ENCODE measurements at places on chromosomes 7 and 10.

GRCh38 chr7:11557627-11558026, 274.4 kb downstream of the THSD7A start:
- DNase-seq = no peak

DNA sequence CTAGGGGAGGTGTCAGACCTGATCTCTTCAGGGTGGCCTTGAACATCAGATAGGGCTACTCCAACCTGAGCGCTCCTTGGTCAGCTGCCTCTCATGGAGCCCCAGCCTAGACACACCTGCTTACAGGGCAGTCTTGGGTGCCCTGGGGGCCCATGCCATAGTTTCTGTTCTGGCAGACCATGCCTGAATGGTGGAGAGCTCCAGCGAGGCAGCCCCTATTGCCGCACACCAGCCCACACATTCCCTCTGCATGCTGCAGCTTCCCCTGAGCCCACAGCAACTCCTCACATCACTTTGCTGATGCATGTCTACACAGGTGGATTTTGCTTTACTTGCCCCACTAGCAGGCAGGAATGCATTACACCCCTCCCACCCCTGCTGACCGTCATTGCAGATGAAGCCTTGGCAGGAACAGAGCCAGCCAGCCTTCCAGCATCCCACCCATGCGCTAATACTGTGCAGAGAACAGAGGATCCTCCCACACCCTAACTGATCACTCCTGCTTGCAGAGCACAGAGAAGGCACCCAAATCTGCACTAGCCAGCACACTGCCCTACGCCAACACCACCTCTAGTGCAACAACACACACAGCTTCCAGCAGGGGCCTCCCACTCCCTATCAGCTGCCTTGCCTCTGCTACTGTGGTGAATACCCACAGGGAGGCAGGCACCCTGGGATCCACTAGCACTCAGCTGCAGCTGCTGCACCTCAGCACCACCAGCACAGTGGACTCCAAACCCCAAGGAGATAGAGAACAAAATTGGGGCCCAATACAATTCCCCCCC, 43.0 kb upstream of the GRM3 start:
- no peak for DNase-seq

DNA sequence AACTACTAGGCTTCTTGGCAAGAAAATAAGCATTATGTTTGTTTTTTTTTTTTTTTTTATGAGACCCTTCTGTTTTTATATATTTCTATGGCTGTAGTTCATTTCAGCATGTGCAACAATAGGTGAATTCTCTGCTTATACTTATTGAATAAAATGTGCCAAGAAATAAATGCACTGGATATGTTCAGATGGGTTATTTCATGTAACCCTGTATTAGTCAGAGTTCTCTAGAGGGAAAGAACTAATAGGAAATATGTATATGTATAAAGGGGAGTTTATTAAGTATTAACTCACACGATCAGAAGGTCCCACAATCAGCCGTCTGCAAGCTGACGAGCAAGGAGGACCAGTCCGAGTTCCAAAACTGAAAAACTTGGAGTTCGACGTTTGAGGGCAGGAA, 292.8 kb downstream of the CSTF2T start:
- DNase-seq = no peak

GRCh38 chr10:72616716-72617115, 9.2 kb downstream of the MICU1 start:
- no peak for DNase-seq

DNA sequence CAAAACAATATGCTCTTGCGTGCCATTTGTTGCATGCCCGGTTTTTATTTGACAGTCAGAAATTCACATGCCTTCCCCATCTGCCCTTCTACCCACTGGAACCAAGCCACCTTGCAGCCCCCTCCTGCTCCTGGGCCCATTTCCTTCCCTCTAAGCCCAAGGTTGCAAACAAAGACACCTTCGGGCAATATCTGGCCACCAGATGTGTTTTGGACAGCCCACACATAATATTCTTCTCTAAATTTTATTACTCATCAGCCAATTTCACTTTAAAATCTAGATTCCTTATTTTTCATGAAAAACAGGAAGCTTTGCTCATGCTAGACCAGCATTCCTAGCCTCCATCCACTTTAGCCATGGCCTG, 18.2 kb upstream of the C10orf105 start:
- no peak for DNase-seq

DNA sequence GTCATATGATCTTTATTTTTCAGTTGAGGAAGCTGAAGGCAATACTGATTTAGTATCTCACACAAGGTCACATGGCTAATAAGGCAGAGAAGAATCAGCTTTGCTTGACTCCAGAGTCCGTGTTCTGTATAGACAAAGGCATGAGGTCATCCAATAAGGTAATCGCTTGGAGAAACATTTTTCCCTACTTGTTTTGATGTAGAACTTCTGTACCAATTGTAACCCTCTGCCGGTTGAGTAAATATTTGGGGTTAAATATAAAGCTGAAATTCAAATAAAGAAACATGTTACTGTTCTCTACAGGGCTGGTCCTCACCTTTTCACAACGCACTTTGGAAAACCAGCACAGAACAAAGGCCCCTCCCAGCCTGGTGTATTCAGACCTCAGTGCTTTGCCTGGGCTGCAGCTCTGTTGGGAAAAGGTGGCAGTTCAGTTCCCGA, 83.0 kb upstream of the INSYN2A start:
- DNase-seq = no peak

DNA sequence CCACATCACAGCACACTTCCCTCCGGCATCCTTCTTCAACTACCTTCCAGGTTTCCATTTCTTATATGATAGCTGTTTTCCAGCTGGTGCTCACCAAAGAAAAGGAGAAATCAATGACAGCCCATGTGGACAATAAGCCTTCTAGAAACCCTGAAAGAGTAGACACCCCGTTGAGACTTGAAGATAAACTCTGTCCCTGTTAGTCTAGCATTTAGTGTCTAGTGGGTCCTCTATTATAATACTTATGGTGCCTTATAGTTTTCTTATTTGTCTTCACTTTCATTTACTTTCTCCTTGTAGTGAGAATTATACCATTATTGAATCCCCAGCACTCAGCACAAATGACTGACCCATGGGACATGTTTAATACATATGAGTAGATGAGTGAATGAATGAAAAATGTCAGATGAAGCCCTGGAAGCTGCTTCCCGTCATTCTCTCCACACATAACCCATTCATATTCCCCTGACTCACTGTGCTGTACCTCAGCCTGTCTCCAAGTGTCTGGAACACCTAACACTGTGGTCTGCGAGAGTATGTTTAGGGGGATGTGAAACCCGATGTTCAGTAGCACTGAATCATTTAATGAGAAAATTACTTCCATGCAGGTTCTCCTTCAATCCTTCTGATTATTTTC, 377.6 kb downstream of the GPR158 start:
- DNase-seq = no peak

DNA sequence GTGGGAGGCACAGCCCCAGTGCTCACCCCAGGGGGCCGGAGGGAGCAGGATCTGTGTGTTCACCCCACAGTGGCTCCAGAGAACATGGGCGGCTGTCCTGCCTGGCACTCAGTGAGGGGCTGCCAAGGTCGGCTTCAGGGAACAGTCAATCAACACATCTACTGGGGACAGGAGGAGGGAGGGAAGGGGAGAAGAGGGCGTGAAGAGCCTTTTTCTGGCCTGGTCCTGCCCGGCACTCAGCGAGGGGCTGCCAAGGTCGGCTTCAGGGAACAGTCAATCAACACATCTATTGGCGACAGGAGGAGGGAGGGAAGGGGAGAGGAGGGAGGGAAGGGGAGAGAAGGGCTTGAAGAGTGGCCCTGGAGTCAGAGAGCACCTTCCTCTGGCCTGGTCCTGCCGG, 184.9 kb downstream of the ADARB2 start:
- DNase-seq = no peak

GRCh38 chr10:43061760-43062159, 15.1 kb upstream of the RET start:
- no peak for DNase-seq

- DNase-seq = no peak
Observed at GRCh38 chr7:100745184-100745583, 11.8 kb downstream of the ZAN start.

- DNase-seq = no peak
Observed at GRCh38 chr10:100645091-100645490, 100.3 kb upstream of the PAX2 start.

DNA sequence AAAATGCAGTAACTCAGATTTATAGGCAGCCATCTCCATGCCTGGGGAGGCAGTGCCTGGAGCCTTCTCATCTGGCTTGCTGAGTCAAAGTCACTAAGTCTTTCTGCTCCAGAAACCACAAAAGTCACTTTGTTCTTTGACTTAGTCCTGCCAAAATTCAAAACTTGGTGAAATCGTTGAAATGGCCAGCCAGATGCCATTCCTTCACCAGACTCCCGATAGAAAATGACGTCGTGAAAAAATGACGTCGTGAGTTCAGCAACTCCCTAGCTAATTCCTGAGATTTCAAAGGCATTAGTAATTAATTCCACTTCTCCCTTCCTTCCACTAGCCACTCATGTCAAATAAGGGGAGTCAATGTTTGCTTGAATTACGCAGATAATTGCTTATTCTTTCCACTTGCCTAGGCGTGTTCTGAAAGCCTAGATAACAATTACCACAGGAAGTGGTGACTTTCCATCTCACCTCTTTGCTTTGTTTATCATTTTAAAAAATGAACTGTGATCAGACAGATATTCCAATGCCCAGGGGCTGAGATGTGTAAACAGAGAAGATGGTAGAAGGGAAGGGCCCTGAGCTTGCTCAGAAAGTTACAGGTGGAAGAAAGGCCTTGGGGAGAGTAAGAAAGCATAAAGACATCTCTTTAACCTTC, 48.5 kb upstream of the OSBPL3 start:
- DNase-seq = no peak

GRCh38 chr10:29041616-29042015, 247.3 kb upstream of the LYZL1 start:
- no peak for DNase-seq

- no peak for DNase-seq
Observed at GRCh38 chr7:7433811-7434210, 101.9 kb downstream of the COL28A1 start.

- no peak for DNase-seq
Observed at GRCh38 chr7:105974471-105974870, 11.4 kb downstream of the CDHR3 start.

GRCh38 chr10:26439406-26440087, 1.4 kb downstream of the APBB1IP start:
- no peak for DNase-seq

DNA sequence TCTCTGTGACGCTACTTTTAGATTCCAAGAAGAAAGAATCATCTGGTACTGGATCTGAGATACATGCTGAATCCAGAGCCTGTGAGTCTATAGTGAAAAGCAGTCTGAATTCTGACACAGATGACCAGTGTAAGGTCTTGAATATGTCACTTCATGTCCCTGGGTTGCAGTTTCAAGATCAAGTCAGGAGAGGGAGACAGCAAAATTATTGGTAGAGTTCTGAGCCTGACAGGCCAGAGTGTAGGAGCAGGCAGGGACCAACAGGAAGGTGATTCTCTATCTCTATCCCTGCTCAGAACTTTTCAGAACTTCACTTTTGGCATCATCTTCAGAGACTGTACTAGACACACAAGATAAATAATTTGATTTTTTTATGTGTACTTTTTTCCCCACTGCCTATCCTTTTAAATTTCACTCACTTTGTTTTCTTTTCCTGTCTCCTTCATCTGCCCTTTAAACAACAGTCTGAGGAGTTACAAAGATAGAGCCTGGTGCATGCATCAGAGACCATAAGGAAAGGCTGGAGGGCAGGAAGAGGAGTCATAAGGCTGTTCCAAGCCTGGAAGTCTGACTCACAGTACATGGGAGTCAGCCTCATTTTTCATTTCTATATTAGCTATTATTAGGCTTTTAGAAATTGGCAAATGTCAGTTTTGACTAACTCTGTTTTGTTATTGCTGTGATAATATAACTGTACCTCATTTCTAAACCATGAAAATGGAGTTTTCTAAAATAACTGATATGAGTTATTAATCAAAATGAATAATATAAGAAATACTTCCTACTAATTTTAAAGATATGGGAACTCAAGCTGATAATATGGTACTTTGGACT, 120.2 kb upstream of the TMEM229A start:
- DNase-seq = no peak

DNA sequence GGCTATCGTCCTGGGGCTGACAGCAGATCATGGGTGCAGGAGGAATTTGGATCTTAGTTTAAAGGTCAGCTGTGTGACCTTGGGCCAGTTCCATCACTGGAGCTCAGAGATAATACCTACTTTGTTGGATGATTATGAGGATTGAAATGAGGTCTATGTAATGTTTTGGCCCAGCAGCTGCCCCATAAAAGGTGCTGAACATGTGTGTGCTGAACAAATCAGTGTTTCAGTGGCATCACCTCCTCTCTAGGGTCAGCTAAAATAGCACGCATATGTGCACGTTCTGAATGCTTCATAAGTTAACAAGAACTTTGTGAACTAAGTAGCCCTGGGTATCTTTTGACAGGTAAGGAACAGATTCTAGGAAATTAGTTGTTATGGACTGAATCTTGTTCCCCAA, 84.8 kb upstream of the LRRC18 start:
- DNase-seq = no peak

GRCh38 chr10:108014902-108015177, 850.3 kb upstream of the SORCS1 start:
- no peak for DNase-seq

DNA sequence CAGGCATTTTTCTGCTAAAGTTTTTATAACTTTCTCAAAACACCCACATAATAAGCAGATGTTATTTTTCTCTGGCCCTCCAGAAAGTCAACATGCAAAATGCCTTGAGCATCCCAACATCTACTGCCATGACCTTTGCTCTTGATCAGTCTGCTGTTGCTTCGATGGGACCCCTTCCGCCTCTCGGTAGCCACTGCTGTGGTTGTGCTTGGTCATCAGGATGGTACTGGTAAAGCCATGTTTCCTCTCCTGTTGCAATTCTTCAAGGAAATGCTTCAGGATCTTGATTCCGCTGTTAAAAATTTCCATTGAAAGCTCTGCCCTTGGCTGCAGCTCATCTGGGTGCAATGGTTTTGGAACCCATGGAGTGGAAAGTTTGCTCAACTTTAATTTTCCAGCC, 533.0 kb downstream of the DNAJB6 start:
- DNase-seq = no peak

GRCh38 chr10:97097084-97097433, 88.7 kb downstream of the SLIT1 start:
- no peak for DNase-seq

DNA sequence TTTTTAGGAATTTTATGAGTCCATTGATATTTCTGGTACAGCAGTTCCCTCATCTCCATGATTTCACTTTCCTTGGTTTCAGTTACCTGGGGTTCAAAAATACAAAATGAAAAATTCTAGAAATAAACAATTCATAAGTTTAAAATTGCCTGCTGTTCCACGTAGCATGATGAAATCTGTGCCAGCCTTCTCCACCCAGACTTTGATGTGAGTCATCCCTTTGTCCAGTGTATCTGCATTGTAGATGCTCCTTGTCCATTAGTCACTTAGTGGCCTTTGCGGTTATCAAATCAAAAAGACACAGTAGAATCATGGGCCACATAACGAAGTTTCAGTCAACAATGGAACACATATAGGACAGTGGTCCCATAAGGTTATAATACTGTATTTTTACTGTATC, 286.9 kb downstream of the PTEN start:
- no peak for DNase-seq

GRCh38 chr10:5095687-5096086, 1.5 kb downstream of the AKR1C3 start:
- no peak for DNase-seq
